ENCODE measurements at places on chromosomes 12 and 14.
A peak's percentile ranks its signal among the peaks of the same experiment; 100 is the strongest.

DNA sequence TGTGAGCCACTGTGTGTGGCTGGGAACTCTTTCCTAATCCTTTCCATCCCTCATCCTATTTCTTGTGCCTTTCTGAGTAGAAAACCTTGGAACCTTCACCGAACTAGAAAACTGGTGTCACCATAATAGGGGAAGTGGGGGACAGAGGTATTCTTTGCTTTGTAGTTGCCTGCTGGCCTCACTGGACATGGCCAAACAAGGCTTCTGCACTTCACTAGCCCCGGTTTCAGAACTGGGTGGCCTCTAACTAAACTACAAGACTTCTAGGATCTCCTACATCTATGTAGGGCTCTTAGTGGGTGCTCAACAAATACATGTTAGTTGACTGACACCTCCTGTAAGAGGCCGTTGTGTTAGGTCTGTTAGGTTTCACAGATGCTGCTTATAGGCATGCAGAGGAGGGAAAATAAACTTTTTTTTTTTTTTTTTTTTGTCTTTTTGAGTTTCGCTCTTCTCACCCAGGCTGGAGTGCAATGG lies 597 bp upstream of the CIROP start:
- DNase-seq = no peak

- peak; percentile 68 for DNase-seq
Observed at GRCh38 chr12:111445726-111446581, 40.2 kb downstream of the SH2B3 start.

- DNase-seq = no peak
Observed at GRCh38 chr12:84802161-84802560, 110.4 kb downstream of the SLC6A15 start.

- no peak for DNase-seq
Observed at GRCh38 chr12:56932867-56933266, 1.3 kb downstream of the SDR9C7 start.

- peak; percentile 61 for DNase-seq
Observed at GRCh38 chr12:61251076-61251475, 1009.1 kb upstream of the USP15 start.

DNA sequence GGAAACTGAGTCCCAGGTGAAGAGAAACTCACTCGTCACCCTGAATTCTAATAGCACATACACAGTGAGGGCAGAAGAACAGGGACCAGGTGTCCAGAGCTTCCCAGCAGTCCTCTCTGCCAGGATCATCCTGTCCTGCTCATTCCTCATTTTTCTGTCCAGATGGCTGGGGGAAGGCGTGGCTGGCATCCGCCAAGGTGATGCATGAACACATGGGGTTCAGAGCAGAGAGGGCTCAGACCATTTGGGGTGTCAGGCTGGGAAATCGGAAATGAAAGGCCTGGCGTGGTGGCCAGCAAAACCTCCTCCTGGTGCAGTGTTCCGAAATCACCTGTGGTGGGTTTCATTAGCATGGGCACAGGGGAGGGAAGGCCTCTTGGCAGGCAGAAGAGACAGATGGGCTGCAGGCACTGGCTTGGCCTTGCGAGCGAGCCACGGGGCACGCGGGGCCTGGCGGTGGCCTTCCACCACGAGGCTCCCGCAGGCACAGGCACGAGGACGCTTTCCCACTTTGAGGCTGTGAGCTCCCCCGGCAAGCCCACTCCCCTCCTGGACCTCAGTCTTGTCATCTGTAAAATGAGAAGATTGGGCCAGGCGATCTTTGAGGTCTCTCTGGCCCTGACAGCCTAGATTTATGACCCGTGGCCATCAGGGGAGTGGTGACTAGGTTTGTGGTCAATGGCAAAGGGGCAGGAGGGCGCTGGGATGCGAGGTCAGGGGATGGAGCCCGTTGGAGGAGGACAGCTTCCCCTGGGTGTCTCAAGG lies 68.5 kb downstream of the TSPAN9 start:
- no peak for DNase-seq

DNA sequence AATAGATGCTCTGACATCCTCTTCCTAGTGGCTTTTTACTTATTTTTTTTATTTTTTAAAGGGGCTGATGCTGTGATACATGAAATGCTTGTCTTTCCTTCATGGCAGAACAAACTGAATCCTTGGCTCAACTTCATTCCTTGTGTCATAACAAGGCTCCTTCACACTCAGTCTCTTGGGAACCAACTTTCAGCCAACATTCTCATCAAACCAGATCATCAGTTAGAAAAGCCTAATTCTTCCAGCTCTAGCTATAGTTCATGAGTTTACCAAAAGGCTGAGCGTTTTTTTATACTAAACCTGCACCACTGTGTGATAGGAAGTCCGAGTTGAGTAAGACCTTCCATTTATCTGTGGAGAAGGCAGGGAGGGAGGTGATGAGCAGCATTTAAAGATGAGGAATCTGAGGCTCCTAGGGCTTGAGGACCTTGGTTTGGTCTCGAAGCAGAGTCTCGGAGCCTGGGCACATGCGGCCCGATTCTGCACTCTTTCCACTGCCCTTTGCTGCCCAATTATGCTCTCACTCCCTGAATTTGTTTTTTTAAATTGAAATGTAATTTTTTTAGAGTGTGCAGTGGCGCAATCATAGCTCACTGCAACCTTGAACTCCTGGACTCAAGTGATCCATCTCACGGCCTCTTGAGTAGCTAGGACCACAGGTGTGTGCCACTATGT lies 8.2 kb downstream of the GPRC5D start:
- DNase-seq = no peak

GRCh38 chr12:57460841-57461275 lies 1.3 kb downstream of the GLI1 start:
- no peak for DNase-seq

- DNase-seq = peak; percentile 51
Observed at GRCh38 chr14:79825046-79825521, 386.2 kb downstream of the DIO2 start.

- DNase-seq = no peak
Observed at GRCh38 chr14:35797796-35798195, 11.3 kb downstream of the RALGAPA1 start.

GRCh38 chr14:25521616-25522015 lies 471.7 kb upstream of the STXBP6 start:
- DNase-seq = no peak

DNA sequence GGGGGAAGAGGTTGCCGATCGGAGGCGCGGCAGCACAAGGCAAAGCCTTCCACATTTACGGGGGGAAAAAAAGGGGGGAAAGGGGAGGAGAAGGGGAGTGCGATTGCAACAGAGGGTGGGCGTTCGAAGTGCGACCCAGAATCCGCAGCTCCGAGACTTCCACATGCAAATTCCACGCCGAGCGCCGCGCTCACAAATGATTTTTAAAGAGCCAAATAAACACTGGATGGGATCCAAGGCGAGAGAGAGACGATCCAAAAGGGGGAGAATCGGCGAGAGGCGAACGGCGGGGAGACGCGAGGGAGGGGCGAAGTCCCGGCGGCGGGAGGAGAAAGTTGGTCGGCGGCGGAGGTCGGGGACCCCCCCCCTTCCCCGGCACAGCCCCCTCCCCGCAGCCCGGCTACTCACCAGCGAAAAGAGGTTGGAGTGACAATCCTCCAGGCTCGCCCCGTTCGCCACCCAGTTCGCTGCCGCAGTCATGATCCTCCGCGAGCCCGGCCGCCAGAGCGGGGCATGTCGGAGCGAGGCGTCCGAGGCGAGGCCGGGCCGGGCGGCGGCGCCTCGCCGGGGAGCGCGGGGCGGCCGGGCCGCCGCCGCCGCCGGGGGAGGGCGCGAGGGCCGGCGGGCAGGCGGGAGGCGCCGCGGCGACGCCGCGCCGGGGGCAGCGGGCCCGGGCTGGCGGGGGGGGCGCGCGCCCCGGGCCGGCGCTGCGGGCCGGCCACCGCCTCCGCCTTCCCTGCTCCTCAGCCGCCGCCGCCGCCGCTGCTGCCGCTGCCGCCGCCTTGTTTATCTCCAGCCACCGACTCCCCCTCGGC lies 634 bp downstream of the MED13L start:
- DNase-seq = peak; percentile 41

DNA sequence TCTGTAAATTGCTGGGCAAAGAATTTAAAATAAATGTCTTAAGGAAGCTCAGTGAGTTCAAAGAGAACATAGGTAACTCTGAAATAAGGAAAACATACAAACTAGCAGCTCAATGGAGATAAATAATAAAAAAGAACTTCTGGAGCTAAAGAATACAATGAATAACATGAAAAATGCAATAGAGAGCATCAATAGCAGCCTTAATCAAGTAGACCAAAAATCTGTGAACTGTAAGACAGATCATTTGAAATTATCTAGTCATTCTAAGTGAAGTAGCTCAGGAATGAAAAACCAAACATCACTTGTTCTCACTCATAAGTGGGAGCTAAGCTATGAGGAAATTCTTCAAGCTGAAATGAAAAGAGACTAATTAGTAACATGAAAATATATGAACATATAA lies 5.8 kb upstream of the ABCC9 start:
- DNase-seq = no peak

DNA sequence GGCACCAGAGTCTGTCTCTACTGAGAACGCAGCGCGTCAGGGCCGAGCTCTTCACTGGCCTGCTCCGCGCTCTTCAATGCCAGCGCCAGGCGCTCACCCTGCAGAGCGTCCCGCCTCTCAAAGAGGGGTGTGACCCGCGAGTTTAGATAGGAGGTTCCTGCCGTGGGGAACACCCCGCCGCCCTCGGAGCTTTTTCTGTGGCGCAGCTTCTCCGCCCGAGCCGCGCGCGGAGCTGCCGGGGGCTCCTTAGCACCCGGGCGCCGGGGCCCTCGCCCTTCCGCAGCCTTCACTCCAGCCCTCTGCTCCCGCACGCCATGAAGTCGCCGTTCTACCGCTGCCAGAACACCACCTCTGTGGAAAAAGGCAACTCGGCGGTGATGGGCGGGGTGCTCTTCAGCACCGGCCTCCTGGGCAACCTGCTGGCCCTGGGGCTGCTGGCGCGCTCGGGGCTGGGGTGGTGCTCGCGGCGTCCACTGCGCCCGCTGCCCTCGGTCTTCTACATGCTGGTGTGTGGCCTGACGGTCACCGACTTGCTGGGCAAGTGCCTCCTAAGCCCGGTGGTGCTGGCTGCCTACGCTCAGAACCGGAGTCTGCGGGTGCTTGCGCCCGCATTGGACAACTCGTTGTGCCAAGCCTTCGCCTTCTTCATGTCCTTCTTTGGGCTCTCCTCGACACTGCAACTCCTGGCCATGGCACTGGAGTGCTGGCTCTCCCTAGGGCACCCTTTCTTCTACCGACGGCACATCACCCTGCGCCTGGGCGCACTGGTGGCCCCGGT lies at the start of gene PTGDR:
TSS of gene PTGDR (plus strand) at position 198 of the 778 bp plus-strand sequence. CDS start at position 315, 117 bp downstream.
- no peak for DNase-seq

DNA sequence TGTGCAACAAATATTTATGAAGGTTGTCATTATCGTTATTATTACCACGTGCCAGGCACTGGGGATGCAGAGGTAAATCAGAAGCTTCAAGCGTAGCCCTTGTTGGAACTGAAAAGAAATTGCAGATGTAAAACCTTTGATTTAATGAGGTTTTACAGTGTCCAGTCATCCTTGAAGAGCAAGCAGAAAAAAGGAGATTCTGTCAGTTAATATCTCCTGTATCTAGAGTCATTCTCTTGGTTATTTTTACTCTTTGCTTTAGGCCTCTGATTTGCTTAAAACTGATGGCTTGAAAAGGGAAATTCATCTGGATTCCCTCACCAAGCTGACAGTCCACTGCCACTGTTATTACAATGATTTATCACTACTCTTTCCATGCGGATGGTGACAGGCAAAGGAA lies 179.3 kb downstream of the GALC start:
- DNase-seq = no peak

DNA sequence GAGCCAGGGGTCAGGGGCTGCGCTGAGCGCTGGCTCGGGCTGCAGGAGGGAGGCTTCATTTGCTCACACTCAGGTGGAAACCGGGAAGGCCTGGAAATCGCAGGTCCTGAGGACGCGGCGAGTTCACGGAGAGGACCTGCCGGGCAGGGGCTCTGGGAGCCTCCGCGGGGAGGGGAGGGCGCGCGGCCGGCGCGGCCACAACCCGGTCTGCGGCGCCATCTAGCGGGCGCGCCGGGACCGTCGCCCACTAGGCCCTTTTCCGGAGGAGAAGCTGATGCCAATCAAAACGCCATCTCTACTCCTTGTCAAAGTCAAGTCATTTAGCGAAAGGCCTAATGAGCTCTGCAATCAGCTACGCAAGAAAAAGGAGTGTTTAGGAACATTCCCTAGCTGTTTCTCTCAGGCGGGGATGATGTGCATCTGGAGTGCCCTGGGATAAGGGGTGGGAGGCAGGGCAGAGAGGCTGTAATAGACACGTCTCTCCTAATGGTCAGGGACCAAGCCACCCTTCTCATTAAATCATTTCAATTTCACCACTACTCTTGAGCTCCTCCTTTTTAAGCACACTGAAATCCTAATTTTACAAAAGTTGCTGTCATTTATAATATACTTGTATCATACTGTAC lies 885.8 kb upstream of the TMEM132C start:
- DNase-seq = peak; percentile 71

- DNase-seq = peak; percentile 84
Observed at GRCh38 chr14:94021001-94021400, 5.1 kb upstream of the OTUB2 start.

DNA sequence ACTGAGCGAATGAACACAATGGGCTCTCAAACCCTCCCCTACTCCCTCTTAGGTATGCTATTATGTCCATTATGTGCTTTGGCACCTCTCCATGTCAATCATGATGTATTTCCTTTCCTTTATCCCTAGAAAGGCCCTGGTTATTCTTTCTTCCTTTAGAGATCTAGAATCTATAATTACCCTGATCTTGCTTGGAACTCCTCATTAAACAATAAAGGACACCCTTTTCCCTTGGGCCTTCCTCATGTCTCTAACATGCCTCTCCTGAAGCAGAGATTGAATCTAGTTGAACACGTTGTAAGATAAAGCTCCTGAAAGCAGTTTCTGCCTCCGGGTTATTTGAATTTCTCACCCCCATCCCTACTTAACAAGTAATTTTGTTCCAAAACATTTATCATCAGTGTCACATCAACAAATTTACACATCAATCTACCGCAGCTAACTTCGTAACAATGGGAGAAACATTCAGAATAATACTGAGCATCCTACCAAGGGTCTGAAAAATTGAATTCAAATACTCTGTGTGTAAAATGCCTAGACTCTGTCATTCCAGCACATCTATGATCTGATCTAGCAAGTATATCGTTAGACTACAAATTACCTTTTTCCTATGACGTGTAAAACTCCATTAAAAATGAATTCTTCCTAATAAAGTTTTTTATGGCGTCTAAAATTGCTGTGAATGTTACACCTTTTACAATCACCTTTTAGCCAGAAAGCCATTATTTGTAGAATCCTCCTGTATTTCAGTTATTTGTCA lies 5.4 kb downstream of the USP44 start:
- no peak for DNase-seq

DNA sequence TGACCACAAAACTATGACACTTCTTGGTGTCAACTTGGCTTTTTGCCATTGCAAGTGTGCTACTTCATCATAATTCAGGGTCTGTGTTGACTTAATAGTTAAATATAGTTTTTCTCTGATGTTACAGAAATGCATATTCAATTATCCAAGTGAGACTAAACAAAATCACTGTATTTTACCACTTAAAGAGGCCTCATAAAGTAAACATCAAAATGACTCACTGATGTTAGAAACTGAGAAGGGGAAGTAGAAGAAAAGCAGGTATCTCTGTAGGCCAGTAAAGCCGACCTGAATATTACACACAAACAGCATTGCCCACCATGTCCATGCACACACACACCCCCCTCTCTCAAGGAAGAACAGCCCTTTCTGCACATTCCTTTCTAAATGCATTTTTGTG lies 55.4 kb downstream of the RPAP3 start:
- DNase-seq = no peak
